ENCODE measurements at places on chromosomes 1 and 21.
A peak's percentile ranks its signal among the peaks of the same experiment; 100 is the strongest.

- DNase-seq, result no peak
Observed at GRCh38 chr1:85998105-85998855, 158.3 kb downstream of the COL24A1 start.

DNA sequence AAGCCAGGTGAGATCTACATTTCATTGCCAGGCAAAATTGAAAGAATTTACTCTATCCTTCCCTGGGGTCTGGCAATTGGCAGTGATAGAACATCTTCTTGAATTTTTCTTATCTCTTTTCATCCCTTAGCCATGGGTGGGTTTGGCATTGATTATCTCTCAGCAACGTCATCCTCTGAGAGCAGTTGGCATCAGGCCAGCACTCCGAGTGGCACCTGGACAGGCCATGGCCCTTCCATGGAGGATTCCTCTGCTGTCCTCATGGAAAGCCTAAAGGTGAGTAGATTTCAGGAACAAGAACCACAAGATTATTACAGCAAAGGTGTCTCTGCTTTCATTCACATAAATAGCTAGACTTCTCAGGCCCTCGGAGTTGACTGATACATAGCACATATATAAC, 39.3 kb downstream of the NCF2 start:
- DNase-seq, result no peak

DNA sequence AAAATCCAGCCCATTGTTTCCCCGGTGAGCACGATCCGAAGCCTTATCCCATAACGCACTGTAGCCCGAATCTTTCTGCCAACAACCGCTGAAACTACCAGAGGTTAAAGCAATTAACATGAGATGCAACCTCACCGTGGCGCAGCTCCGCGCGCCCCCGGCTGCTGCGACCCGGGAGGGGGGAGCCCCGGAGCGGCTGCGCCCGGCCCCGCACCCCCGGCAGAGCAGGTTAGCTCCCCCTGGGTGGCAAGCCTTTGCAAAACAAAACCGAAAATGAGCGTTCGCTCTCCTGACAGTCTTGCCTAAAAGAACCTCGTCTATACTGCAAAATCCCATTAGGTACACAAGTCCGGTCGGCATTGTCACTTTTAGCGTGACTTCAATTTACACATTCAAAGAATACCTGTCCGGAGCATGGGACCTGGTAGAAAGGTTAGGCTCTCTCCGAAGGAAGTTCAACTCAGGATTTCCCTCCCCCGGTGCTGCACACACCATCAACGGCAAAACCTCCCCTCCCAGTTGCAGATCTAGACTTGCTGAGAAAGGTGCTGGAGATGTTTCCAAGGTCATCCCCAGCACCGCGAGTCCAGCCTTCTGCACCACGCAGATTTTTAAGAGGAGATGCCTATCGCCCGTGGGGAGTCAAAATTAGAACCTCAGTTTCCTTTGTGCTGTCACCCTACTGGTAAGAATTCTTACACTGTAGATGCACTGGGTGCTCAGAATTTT, 107.5 kb downstream of the ZNF281 start:
- DNase-seq, result peak; percentile 51

- no peak for DNase-seq
Observed at GRCh38 chr1:162029157-162029556, 5.5 kb upstream of the OLFML2B start.

DNA sequence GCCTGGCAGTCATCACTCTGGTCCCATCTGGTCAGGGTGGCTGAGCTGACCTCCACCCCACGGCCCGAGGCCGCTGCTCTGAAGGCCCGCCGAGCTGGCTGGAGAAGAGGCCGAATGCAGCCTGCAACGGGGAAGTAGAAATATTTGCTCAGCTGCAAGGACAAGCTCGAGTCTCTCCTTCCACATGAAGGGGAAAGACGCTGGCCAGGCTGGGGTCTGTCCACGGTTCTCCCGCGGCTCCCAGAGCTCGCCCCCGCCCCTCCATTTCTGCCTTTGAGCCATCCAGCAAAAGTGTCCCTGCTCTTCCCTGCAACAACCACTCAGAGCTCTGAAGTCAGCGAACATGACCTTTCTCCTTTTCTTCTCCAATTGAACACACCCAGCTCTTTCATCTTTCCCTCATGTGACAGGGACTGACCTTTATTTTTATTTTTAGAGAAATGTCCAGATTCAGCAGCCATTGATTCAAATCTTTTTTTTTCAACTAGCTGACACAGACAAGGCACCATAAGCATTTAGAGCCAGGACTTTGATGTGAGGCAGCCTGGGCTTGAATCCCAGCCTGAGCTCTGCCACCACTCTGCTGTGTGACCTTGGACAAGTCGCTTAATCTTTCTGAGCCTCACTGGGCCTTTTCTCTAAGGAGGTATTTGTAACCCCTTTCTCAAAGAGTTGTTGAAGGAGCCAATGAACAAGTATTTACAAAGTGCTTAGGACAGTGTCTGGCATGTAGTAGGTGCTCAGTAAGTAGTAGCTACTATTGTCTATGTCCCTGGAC, 149.3 kb upstream of the WNT4 start:
- DNase-seq, result no peak

GRCh38 chr21:43716376-43717165, 2.4 kb upstream of the PDXK start:
- DNase-seq, result peak; percentile 76

DNA sequence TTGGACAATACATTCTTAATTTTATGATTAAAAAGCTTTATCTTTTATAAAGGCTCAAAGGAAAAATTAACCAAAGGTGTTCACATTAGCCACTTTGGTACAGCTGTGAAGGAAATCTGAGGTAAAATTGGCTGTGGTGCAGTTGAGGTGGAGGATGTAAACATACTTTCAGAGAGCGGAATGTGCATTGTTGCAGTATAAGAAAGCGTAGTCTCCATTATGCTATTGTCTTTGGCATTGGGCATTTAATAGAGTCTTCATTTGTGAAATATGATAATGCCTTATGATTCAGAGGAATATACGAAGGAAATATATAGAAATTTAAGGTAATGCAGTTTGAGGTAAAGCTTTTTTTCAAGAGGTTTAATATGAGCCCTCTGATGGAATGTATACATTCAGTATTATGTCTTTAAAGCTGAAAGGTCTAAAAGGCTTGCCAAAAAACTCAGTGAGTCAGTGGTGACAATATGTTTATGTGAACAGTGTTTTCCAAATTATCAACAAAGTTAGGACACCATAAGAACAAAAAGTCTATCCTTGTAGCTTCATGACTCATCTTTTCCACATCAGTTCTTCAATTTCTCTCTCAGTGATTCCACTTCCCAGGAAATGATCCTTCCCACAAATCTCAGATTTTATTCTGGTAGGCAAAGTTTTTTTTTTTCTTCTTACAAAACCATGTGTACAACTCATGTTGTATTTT, 26.9 kb upstream of the DDR2 start:
- peak; percentile 93 for DNase-seq

DNA sequence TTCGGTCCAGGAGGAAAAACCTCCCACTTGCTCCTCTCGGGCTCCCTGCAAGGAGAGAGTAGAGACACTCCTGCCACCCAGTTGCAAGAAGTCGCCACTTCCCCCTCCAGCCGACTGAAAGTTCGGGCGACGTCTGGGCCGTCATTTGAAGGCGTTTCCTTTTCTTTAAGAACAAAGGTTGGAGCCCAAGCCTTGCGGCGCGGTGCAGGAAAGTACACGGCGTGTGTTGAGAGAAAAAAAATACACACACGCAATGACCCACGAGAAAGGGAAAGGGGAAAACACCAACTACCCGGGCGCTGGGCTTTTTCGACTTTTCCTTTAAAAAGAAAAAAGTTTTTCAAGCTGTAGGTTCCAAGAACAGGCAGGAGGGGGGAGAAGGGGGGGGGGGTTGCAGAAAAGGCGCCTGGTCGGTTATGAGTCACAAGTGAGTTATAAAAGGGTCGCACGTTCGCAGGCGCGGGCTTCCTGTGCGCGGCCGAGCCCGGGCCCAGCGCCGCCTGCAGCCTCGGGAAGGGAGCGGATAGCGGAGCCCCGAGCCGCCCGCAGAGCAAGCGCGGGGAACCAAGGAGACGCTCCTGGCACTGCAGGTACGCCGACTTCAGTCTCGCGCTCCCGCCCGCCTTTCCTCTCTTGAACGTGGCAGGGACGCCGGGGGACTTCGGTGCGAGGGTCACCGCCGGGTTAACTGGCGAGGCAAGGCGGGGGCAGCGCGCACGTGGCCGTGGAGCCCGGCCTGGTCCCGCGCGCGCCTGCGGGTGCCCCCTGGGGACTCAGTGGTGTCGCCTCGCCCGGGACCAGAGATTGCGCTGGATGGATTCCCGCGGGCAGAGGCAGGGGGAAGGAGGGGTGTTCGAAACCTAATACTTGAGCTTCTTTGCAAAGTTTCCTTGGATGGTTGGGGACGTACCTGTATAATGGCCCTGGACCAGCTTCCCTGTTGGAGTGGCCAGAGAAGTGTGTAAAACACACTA, 45.3 kb downstream of the MRPL39 start:
- DNase-seq, result peak; percentile 60

DNA sequence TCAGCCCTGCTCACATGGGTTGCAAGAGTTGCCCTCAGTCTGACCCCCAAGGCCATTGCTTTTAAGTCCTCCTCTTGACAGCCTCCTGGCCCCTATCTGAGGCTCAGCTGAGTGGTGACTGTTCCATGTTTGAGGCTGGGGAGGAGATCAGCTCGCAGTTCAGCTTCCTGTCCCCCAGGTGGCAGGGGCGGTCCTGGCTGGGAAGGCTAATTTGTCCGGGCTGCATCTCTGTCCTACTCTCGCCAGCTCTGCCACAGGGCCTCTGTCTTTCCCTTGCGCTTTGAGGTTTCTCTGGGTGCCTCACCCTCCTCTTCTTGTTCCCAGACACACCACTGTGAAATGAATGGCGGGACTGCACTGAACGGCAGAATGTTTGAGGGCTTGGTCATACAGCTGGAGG, 157.3 kb downstream of the KCNJ6 start:
- DNase-seq, result peak; percentile 53

- DNase-seq, result no peak
Observed at GRCh38 chr1:191969290-191969689, 189.0 kb upstream of the RGS18 start.

GRCh38 chr1:19003371-19004290, 47.2 kb upstream of the IFFO2 start:
- peak; percentile 70 for DNase-seq

Measured in fibroblast of villous mesenchyme (primary cell).